ENCODE measurements at places on chromosomes 11 and 22. TPM values are rescaled to one million over a fixed set of nuclear protein-coding genes. Genes with fewer than 3 reads are reported as not detected.

DNA sequence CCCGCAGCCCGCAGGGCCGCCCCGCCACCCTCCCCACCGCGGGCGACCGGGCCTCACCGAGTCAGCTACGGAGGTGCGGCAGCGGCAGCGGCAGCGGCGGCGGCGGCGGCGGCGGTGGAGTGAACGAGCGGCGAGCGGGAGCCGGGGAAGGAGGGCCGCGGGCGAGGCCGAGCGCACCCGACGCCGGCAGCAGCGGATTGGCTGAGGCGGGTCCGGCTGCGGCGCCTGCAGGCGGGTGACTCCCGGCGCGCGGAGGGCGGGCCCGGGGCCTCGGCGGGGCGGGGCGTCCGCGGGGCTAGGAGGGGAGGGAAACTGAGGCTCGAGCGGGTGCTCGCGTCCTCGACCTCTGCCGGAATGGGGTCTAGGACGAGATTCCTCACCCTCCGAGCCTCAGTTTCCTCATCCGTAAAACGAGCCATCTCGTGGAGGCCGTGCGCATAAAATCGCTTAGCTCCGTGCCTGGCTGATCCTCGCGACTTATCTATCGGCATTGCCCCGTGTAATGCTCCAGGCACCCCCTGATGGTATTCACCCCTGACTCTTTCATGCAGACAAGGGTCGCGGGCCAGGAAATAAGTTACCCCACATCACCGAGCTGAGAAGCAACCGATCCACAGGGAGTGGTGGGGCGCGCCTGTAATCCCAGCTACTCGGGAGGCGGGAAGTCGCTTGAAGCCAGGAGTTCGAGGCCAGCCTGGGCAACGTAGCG is at the start of gene CPT1A:
TSS of gene CPT1A (minus strand) at position 199 of the 709 bp plus-strand sequence. CDS start 26,442 bp downstream, outside the sequence.
- no peak for DNase-seq

GRCh38 chr11:107215010-107215409 is 196.7 kb upstream of the GUCY1A2 start:
- no peak for DNase-seq

DNA sequence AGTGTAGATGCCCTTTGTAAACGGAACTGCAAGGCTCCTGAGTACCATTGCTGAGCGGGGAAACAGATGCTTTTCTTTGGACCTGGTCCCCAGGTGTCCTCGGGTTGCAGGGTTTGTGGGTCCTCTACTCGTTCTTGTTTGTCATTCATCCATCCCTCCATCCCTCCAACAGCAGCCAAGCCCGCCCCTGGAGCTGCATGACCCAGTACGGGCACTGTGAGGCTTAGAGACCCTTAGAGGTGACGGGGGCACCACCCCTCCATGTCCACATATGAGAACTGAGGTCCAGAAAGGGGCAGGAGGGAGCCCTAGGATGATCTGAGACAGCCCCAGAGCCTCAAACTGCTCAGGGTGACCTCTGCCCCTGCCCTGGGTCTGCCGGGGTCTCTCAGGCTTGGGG is 45.4 kb downstream of the WNT11 start:
- DNase-seq: no peak

DNA sequence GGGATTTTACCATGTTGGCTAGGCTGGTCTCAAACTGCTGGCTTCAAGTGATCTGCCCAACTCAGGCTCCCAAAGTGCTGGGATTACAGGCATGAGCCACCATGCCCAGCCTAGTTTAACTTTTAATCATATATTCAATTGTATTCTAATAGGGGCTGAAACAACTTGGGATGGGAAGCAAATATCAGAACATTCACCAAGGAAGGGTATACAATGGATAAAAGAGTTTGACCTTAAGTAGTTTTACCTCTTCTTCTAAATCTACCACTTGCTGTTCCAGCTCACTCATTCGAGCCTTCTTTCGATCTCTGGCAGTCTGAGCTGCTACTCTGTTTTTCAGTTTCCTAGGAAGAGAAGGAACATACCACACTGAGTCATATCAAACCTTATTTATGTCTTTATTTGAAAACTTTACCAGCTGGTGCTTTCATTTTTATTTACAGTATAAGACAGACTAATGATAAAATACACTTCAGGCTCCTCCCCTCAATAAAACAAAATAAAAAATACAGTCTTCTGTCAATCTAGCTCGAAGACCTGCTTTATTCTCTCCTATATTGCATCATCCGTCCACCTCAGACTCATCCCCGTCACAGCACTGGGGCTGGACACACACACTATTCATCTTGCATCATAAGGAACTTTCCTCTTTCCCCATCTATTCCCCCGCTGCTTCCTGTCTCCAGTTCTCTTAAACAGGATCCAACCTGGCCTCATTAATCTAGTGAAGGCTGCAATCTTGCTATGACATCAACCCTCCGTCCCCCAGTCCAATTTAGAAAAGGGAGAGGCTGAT is 1.4 kb downstream of the XBP1 start:
- DNase-seq: peak; percentile 33

GRCh38 chr11:102391549-102392237 is 44.7 kb downstream of the BIRC2 start:
- no peak for DNase-seq

GRCh38 chr11:28038775-28039174 is 69.2 kb downstream of the KIF18A start:
- no peak for DNase-seq

DNA sequence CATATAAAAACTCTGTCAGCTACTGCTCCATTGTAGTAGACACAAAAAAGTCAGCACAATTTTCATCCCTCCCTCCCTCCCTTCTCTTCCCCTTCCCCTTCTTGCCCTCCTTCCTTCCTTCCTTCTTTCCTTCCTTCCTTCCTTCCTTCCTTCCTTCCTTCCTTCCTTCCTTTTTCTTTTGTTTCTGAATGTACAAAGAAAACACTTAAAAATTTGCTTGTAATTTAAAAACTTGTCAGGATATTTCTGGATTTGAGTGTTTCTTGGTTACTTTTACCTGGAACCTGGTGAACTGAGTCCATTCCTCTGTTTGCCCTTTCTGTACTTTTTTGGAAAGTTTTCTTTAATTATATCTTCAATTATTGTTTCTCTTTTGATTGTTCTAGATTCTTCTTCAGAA is 31.5 kb upstream of the PLET1 start:
- DNase-seq: no peak

DNA sequence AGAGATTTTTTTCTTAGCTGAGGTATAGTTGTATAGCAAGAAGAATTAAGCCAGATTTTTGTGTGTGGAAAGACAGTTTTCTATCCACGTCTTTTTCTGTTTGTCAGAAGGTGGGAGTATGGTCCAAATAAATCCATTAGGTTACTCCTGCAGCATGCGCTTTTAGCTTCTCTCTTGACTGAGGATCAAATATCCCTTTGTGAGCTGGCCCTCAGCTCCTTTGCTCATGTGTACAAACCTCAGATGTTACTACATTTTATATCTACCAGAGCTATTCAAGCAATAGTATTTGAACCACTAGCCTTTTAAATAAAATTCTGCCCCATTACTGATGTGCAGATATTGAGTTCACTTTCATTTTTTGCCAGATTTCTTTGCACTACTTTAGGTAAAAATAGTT is 8.8 kb upstream of the SIDT2 start:
- no peak for DNase-seq

Gene MUC2
- 0.03 TPM for polyA plus RNA-seq

Gene CARNS1
- polyA plus RNA-seq: 2.0 TPM

DNA sequence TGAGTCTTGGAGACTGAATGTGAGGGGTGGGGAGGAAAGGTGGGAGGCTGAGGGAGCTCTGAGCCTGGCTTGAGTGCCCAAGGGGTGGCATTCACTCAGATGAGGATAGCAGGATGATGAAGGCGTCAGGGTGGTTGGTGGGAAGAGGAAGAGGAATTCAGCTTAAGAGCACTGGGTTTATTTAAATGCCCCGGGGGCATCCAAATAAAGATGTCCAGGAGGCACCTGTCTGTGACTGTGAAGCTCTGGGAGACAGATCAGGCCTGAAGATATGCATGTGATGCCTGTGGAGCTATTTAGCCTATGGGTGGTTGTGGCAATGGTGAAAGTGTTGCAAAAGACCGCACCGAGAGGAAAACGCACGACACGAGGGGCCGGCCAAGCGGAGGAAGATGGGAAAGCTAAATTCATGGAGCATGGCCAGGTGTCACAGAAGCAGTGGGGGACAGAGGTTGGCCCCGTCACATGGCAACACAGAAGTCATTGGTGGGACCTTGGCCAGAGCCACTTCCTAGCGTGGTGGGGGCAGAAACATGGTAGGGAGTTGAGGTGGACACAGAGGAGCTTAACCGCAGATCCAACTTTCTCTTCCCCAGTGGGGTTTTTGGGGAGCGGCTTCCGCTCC is 15.5 kb downstream of the SLC37A2 start:
- DNase-seq: no peak

- no peak for DNase-seq
Measured at GRCh38 chr11:69180226-69180625, 24.5 kb downstream of the SMIM38 start.

DNA sequence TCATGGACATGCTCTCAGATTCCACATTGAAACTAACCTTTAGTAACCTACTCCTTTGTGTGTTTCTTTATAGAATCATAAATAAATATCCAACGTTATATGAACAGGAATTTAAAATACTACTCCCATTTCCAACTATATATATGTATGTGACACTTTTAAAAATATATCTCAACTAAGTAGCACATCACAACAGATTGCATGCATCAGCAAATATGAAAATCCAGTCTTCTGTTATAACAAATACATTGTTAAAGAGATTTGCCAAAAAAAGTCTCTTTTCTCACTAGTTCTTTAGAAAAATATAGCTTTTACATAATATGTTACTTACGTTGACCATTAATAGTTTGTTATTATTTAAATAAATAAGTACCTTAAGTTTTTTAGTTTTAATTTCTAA is 1608.6 kb upstream of the RAG2 start:
- DNase-seq: no peak

DNA sequence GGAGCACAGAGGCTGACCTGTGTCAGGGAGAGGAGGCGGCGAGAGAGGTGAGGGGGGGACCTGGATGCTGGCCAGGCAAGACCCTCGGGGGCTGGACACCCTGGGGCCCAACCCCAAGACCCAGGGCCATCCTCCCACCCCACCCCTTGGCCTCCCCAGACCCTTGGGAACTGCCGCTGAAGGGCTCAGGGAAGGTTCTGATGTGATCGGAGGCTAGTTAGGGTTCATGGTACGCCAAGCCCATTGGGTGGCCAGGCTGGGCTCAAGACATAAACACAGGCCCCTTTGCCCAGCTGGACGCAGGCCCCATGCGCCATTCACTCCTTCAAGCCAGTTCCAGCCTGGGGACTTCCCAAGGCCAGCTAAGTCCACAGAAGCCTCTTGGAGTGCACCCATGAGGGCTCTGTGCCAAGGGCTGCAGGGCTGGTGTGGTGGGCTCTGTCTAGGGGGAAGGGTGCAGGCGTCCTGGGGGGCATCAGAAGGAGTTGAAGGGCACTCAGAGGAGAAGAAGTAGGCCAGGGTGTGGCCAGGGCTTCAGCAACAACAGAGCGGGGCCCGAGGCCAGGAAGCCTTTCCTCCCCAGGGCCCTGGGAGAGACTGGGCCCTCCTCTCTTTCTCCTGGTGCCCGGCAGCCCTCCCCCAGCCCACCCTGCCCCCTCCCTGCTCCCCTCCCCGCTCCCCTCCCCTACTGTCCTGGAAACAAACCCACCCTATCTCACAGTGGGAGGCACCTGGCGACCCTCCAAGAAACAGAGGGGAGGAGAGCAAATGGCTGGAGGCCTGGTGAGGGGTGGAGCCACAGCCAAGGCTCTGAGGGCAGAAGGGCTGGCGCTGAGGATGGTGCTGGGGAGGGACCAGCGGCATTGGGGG is 12.9 kb downstream of the TSPAN32 start:
- DNase-seq: peak; percentile 71

Gene KRTAP5-5
- polyA plus RNA-seq: not detected

Gene DDI1
- polyA plus RNA-seq: not detected

DNA sequence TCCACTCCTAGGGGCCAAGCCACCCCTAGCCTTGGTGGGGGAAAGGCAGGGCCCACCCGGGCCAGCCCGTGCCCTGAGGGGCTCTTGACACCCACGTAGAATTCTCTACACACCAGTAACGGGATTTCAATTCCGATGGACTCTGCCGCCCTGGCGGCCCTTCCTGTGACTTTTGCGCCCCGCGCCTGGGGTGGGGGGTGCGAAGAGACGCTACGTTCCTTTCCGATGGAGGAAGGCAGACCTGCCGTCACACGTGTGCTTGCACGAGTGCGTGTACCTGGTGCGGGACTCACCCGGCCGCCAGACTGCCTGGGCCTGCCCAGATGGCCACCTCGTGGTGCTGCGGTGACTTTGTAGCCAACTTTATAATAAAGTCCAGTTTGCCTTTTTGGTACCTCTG is 5.5 kb downstream of the NPAS4 start:
- no peak for DNase-seq

GRCh38 chr11:65856689-65857499 is 1.1 kb downstream of the CFL1 start:
- DNase-seq: no peak

GRCh38 chr11:20639688-20640087 is 29.7 kb upstream of the NELL1 start:
- DNase-seq: no peak

GRCh38 chr11:2798951-2799761 is 86.4 kb downstream of the CDKN1C start:
- DNase-seq: no peak

Gene CSF2RB
- 2.6 TPM for polyA plus RNA-seq

GRCh38 chr11:120985718-120986569 is 38.0 kb upstream of the TBCEL start:
- no peak for DNase-seq

- no peak for DNase-seq
Measured at GRCh38 chr11:59141673-59142460, 789 bp upstream of the FAM111A start.

GRCh38 chr22:22692707-22693530 is 48.5 kb downstream of the GGTLC2 start:
- DNase-seq: peak; percentile 36

Gene BTBD10
- 34.5 TPM for polyA plus RNA-seq

DNA sequence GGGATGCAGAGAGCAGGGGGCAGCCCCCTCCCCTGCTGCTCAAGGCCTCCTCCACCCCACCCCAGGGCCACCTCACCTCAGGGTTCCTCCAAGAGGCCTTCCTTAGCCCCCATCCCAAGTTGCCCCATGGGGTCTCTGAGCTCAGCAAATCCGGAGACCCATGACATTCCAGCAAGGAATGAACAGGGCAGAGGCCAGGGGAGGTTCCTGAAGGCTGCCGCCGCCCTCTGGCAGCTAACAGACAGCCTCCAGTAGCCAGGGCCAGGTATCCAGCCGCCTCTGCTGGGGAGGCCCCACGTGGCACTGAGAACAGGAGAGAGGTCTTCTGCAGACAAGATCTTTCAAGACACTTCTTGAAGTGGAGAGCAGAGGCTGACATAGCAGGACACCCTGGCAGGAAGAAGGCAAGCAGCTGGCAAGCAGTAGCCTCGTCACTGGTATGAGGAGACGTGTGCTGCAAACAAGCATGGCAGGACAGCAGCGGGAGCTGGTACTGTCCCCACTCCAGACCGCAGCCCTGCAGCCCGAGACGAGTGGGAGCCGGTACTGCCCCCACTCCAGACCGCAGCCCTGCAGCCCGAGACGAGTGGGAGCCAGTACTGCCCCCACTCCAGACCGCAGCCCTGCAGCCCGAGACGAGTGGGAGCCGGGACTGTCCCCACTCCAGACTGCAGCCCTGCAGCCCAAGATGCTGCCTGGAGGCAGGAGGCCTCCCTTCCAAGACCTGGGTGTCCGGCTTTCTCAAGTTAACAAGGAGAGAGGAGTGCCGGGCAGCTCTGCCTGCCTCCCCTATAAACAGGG is 190.6 kb downstream of the IGLL1 start:
- no peak for DNase-seq

Gene APLNR
- 82.0 TPM for polyA plus RNA-seq

Gene FIBIN
- polyA plus RNA-seq: 20.9 TPM

Gene SDHD
- 182 TPM for polyA plus RNA-seq

- DNase-seq: no peak
Measured at GRCh38 chr22:49577168-49578060, 250.3 kb downstream of the BRD1 start.

- no peak for DNase-seq
Measured at GRCh38 chr11:103676413-103676812, 360.0 kb upstream of the DDI1 start.

Gene TRIM21
- polyA plus RNA-seq: 21.7 TPM

Data from renal cortex interstitium (tissue), 15 donors.